ENCODE measurements at places on chromosomes 12 and 14.

- DNase-seq: peak; percentile 74
These were observed 37.3 kb upstream of the ADGRD1 start for GRCh38 chr12:130916241-130916911.

- DNase-seq: no peak
These were observed 15.7 kb upstream of the SLC10A1 start for GRCh38 chr14:69812711-69813110.

DNA sequence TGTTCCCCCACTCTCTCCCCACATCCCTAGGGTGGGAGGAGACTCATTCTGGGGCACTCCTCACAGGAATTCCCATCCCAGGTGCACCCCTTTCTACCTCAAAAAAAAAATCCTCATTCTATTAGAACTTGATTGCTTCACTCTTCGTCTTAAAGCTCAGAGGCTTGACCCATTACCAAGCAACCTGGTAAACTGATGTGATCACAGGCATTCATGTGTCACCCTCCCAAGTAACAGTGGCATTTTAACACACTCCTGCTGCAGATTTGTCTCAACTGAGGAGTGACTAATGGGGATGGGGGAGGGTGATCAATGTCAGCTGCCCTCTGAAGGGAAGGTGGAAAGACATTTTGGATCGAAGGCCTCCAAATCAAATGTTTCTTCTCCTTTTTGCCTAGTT, 78.1 kb upstream of the PTHLH start:
- no peak for DNase-seq

- no peak for DNase-seq
These were observed 26.4 kb upstream of the NUDT14 start for GRCh38 chr14:105207460-105207901.

DNA sequence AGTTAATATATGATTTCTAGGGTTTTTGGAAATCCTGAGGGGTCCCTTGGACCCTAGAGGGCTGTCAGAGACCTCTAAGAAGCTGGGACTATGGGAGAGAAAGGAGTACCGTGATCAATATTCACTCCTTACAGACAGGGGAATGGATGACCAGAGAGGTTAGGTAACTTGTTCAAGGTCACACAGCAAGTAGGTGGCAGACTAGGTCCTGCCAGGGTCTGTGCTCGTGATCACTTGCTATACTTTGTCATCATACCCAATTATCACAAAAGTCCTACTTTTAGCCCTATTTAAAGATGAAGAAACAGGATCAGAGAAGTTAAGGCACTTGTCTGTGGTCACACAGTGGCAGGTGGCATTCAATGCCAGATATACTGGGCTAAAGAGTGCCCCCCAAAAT, 42.9 kb downstream of the WSCD2 start:
- DNase-seq: no peak

- DNase-seq: peak; percentile 30
These were observed 35.8 kb downstream of the FBXO33 start for GRCh38 chr14:39396448-39396847.

DNA sequence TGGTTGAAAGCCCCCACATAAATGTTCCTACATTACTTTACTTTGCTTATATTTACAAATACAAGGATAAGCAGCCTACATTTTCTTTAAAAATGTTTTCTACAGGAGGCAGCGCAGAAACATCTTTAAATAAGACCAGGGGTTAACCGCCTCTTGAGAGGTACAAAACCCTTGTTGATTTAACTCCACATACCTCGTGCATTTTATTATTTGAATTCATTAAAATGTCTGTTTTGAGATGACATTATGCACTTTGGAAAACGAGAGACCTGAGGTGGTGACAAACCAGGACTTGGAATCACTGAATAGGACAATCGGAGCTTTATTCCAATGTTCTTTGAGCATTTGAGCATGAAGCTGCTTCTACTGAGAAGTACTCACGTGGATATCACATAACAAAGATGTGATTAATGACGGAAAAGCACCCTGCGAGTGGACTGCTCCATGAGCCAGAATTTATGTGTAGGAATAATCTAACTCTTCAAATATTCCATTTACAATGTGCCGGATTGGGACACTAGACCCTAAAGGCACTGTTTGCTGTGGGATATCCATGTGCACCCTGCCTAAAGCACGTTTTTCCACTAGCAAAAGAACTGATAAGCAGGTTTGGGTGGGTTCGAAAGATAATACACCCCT, 746 bp upstream of the DUSP16 start:
- peak; percentile 41 for DNase-seq

DNA sequence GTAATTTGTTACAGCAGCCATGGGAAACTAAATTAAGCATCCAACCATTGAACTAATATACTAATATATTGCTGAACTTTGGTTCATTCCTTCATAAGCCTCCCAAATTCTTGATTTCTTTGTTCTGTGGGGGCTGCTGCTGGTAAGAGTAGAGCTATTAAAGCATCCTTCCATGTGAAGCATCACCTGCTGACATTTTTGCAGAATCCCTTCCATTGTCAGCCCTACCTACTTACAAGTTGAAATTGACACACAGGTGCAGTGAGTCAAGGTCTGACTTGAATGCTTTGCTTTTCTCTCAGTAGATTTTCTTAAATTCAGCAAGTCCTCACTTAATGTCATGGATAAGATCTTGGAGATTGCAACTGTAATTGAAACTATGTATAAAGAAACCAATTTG, 474.4 kb downstream of the APAF1 start:
- no peak for DNase-seq

All from fibroblast of the aortic adventitia (primary cell).